ENCODE measurements at places on chromosomes 16 and 17.

DNA sequence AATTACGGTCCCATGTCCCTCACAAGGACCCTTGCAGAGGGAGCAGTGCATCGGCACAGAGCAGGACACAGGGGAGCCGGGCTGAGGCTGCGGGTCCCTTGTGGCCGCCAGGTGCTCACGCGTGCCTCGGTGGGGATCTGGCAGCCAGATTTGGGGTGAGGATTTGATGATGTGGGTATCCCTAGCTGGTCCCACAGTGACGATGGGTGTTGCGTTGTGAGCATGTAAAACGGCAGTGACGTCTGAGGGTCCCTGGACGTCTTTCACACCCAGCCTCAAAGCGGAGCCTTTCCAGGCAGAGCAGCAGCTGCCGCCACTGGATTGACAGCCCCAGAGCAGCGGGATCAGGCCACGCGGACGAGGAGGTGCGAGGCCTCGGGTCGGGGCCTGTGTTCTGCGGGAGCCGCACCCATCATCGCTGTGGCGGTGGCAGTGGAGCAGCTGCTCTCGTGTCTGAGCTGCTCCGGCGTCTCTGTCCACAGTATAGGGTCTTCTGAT is 54.6 kb downstream of the WDR45B start:
- DNase-seq, result no peak

- DNase-seq, result peak; percentile 52
Observed at GRCh38 chr17:10772425-10773380, 31.2 kb downstream of the TMEM238L start.

DNA sequence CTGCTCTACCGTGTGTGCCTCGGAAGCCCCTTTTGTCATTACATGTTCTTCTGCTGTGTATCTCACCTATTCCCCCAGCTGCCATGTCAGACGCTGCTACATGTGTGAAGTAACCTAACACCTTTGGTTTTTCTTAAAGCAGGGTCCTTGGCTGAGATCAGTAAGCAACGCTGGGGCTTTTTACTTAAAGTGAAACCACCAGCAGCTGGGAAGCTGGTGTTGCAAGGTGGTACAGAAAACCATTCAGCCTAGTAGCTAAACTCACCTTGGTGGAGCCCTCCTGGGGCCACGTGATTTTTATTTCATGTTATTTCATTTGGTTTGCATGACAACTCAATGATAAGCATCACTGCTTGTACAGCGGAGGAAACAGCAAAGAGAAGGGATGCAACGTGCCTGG is 62.6 kb downstream of the PLCG2 start:
- no peak for DNase-seq

DNA sequence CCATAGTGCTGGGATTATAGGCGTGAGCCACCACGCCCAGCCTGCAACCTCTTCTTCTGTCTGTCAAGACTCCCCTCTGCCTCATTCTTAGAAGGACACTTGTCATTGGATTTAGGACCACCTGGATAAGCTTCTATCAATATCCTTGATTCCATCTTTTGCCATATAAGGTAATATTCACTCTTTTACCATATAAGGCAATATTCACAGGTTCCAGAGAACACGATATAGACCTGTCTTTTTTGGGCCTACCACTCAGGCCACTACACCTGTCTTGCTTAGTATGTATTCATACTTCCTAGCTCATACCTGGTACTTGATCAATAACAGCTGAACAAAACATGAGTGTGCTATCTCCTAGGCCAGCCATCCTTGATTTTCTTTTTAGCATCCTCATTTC is 149.2 kb upstream of the TOX3 start:
- no peak for DNase-seq

- no peak for DNase-seq
Observed at GRCh38 chr16:47562366-47562765, 101.2 kb downstream of the PHKB start.

GRCh38 chr16:77437859-77438258 is 3.0 kb upstream of the ADAMTS18 start:
- no peak for DNase-seq

DNA sequence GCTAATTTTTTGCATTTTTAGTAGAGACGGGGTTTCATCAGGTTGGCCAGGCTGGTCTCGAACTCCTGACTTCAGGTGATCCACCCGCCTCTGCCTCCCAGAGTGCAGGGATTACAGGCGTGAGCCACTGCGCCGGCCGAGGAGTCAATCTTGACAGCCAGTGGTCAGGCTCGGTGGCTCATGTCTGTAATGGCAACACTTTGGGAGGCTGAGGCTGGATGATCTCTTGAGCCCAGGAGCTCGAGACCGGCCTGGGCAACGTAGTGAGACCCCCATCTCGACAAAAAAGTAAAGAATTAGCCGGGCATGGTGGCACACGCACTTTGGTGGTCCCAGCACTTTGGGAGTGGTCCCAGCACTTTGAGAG is 608 bp upstream of the PGS1 start:
- no peak for DNase-seq

- DNase-seq, result peak; percentile 31
Observed at GRCh38 chr17:75625813-75626486, 7.3 kb upstream of the SMIM5 start.

GRCh38 chr16:10504404-10504885 is 76.0 kb downstream of the EMP2 start:
- DNase-seq, result no peak

DNA sequence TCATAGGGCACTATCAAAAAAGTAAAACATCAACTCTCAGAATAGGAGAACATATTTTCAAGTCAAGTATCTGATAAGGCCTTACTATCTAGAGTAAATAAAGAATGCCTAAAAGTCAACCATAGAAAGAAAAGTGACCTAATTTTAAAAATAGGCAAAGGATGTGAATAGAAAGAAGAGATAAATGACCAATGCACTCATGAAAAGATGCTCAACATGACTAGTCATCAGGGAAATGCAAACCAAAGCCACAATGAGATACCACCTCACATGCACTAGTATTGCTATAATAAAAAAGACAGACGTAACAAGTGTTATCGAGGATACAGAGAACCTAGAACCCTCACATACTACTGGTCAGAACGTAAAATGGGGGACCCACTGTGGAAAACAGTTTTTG is 90.8 kb downstream of the DYNLRB2 start:
- DNase-seq, result no peak

GRCh38 chr16:57799600-57800199 is 2.6 kb downstream of the KIFC3 start:
- no peak for DNase-seq

DNA sequence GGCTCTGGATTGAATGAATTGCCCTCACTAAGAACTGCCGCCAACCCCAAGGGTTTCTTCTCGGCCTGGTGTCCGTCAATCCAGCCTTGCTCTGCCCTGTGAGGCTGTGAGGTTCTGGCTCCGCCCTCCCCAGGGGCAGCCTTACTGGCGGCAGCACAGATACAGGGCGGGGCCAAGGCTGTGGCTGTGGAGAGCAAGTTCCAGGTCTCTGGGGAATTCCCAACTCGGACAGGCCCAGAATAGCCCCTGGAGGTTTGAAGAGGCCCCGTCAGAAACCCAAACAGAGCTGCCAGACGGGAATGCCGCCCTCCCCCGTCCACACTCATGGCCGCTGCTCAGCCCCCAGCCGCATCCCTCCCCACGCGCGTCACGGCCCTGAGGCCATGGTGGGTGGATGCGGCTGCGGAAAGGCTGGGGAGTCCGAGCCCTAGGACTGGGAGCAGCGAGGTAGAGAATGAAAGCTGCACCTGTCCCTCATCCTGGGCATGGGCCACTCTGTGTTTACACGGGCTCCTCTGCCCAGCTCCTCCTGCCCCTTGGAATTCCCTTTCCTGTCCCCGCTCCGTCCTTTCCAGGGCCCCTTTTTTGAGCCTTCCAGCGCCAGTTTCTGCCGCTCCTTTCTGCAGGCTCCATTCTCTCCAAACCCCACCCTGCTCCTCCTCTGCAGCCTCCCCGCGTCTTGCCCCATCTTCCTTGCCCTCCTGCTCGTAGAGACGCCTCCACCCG is 660 bp upstream of the PRRT2 start:
- peak; percentile 78 for DNase-seq

DNA sequence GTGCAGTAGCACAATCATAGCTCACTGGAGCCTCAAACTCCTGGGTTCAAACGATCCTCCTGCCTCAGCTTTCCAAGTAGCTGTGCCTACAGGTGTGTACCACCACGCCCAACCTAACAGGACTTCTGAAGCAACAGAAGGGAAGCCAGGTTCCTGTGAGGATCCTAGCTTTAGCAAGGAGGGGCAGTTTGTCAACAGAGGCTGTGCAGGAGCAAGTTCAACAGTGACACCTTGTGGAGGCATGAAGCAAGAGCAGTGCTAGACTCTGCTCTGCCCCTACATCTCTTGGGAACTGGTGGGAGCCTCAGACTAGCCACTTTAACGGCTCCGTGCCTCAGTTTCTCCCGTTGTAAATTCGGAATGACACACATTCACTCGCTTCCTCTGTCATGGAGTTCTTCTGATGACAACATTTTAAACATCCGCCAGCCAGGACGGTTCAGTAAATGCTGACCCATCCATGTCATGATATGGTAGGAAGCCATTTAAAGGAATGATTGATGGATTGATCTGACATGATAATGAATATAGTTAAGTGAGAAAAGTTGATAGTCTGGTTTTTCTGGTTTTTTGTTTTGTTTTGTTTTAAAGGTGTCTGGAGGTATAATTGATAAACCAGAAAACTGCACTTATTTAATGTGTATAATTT is 218.7 kb downstream of the MRTFB start:
- peak; percentile 52 for DNase-seq

- DNase-seq, result no peak
Observed at GRCh38 chr17:82489117-82489516, 30.4 kb upstream of the FOXK2 start.

DNA sequence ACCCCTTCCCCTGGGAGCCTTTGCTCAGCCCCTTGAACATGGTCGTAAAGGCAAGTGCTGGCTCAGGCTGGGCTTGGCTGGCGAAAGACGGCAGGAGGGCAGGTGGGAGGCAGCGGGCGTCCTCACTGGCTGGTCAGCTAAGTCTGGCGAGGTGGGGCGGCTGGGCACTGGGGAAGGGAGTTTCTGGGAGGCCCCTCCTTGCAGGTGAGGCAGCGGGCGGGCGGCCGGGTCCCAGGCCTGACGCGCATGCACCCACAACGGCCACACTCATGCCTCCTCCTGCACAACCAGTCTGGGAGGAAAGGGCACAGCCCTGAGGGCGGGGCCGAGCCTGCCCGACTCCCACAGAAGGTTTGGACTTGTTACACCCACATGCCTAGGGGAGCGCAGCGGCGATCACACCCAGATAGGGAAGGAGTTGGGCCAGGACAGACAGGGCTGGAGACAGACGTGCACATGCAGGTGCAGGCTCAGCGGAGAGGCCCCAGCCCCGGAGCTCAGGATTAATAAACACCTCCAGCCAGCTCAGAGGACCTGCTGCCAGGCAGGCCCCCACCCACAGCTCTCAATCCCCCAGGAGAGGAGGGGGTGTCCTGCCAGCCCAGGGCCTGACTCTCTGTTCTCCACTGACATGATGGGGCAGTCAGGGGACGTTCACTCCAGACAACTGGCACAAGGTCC is at the start of gene EVPL:
Gene EVPL (minus strand): TSS at position 148 of the 681 bp plus-strand sequence. CDS start 108 bp downstream, at position 40.
- DNase-seq, result no peak

GRCh38 chr16:54140788-54141136 is 145.8 kb downstream of the IRX3 start:
- no peak for DNase-seq

DNA sequence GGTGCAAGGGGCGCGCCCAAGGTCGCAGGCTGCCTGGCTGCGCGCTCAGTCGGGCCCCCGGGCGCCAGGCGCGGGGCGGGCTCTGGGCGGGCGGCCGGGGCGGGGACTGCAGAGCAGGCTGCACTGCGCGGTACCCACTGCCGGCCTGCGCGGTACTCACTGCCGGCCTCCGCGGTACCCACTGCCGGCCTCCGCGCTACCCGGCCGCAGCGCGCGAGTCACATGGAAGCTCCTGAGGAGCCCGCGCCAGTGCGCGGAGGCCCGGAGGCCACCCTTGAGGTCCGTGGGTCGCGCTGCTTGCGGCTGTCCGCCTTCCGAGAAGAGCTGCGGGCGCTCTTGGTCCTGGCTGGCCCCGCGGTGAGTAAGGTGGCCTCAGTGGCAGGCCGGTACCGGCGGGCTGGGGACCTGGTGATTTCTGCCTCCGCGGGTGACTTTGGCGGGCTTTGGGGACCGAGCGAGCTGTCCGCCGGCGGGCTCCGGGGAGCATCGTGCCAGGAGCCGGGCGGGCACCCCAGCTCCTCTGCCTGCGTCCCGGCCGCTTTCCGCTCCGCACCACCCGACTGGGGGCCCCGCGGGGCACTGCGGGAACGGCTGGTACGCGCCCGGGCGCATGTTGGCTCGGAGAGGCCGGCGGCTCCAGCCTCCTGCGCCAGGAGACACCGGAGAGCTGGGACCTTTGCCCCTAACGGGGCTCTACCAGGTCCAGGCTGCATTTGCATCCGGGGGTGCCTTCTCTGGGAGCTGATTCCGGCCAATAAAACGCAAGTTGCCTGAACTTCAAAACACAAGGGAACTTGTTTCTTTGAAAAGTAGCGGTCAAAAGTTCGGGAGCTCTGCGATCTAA is at the start of gene SLC47A1:
Gene SLC47A1 (plus strand): TSS at position 137 of the 844 bp plus-strand sequence. CDS start 86 bp downstream, at position 223.
- DNase-seq, result peak; percentile 52

GRCh38 chr17:17663160-17664063 is 17.8 kb upstream of the RAI1 start:
- DNase-seq, result peak; percentile 74

DNA sequence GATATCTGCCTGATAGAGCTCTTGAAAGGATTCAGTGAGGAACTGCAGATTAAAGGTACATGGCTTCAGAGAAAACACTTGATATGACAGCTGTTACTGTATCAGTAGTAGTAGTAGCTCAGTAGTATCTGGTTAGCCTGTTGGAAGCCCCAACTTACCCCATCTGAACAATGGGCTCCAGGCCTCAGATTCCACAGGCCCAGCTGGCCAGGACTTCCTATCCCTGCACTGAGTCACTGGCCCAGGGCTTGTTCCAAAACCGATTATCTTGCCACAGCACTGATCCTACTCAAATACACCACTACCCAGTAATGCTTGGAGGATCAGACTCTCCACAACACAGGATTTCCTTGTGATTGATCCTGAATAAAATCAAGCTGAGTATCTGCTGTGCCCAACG is 32.6 kb downstream of the DCUN1D3 start:
- DNase-seq, result no peak

DNA sequence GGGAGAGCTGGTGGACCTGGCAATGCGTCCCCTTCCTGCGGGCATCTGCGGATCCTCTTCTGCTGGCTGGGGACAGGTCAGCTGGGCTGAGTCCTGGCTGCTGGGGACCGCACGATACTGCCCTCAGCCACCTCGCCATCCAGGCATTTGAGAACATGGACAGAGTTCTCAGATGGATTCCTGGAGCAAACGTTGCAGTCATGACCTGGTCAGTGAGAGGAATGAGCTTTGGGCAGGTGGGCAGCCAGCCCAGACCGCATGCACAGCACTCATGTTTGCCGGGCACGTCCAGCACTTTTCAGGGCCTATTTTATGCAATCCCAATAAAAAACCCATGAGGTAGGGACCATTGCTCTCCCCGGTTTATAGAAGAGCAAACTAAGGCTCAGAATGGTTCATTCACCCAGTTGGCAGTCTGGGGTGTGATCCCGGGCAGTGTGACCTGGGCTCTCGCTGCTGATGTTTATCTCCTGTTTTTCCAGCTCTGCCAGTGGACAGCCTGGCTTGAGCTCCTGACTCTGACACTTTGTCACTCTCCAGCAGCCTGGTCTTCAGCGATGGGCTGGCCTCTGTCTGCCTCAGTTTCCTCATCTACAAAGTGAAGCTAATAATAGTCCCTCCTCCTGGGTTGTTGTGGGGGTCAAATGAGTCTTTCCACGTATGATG is 294.7 kb downstream of the IRF8 start:
- no peak for DNase-seq

- no peak for DNase-seq
Observed at GRCh38 chr17:28906706-28907438, 4.0 kb upstream of the DHRS13 start.

- DNase-seq, result no peak
Observed at GRCh38 chr16:31714903-31715504, 158.6 kb upstream of the ZNF267 start.

GRCh38 chr17:52148969-52149351 is 9.6 kb downstream of the CA10 start:
- DNase-seq, result no peak

Data from stimulated activated CD4-positive, alpha-beta T cell treated with anti-CD3 and anti-CD28 coated beads, Interleukin-2, amount 100 ng/mL, for 24 hours (primary cell).